ENCODE measurements at places on chromosomes 4 and X. TPM values are rescaled to one million over a fixed set of nuclear protein-coding genes. Genes with fewer than 3 reads are reported as not detected.

- no peak for DNase-seq
Observed at GRCh38 chr4:128364565-128364964, 77.0 kb upstream of the PGRMC2 start.

DNA sequence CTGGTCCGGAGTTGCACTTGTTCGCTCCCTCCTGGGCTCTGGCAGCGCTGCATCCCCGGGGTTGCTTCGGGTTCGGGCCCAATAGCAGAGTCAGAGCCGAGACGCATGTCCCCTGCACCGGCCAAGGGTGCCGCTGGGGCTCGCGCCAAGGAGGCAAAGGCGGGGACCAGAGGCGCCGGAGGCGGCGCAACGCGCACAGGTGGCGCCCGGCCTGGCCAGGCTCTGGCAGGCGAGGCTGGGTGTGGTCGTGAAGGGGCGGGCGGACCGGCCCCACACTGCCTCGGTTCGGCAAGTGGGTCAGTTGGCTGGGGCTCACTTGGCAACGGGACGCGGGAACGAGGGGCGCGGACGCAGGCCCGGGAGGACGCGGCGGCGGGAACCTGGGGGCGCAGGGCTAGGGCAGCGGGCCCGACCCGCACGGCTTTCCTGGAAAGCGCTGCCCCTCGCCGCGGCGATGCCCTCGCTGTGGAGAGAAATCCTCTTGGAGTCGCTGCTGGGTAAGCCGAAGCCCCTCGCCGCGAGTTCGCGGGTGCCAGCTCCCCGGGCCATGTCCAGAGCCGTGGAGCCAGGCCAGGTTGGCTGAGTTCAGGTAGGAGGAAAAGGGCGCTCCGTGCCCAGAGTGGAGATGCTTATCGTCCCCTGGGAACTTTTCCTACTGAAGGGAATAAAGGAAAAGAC, at the start of gene CWH43:
Gene CWH43, plus strand, starts transcription at position 300 of the 678 bp plus-strand sequence. Its CDS starts 155 bp downstream, at position 455.
- no peak for DNase-seq

GRCh38 chrX:116010939-116011338, 159.6 kb upstream of the AGTR2 start:
- DNase-seq = no peak

DNA sequence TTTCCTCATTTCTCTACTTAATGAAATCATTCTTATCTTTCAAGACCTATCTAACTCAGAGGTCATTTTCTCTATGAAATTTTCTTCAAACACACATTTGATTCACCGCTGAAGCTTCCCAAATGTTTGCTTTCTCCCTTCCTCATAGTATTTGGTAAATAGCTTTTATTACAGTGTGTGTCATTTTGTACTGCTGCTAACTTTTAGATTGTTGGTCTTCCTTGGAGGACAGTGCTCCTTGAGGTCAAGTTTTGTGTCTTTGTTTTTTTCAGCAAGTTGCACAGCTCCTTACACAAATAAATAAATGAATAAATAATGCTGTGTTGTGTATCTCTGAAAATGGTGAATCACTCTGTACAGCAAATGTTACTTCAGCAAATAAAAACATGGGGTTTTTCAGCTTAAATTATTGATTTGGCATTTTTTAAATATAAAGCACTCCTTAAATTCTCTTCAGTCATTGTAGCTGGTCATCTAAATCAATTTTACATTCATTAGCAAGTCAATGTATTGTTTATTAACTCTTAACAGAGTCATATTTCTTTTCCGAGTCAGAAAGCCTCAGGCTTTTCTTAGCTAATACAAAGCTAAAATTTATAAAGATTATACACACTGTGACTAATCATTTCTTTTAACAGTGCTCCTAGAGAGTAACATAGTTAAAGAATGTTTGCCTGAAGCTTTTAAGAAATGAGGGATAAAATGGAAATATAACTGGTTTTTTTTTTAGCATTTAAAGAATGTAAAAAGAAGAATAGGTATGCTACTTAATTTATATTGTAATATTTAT, 30.1 kb upstream of the MAD2L1 start:
- no peak for DNase-seq

- DNase-seq = no peak
Observed at GRCh38 chr4:151803246-151803645, 42.4 kb upstream of the GATB start.

DNA sequence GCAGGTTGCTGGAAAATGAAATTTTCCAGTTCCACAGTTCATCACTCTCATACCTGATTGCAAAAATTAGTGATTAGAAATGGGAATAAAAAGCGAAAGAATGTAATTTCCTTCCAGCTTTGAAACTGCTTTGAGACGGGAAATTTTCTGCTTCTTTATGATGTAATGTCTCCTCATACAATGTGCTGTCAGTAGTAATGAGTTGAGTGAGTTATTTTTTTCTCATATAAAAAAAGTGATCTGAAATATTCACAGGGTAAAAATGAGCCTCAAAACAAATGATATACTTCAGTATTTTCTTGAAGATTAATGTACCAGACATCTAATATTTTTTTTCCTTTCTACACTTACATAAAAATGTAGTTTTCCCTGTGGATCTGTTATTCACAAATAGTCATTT, 179.1 kb upstream of the FAT4 start:
- DNase-seq = no peak

GRCh38 chr4:99564921-99565320, 1.1 kb upstream of the TRMT10A start:
- DNase-seq = no peak

The CNGA1 gene
- total RNA-seq = not detected

DNA sequence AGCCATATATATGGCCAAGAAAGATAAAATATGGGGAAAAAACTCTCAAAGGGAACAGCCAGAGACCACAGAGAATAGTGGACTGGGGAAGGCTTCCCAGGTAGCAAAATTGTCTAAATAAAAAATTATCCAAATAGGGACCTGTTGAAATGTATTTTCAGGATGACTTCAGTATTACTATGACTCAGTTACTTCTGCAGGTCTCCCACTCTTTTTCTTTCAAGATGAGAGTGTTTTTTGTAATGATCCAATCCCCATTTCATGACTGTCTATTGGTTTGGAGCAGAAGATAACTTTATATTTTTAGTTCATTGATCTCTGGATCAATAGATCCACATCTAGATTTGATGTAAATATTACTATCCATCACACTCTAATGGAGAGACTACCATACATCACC, 372.1 kb upstream of the EMCN start:
- no peak for DNase-seq

DNA sequence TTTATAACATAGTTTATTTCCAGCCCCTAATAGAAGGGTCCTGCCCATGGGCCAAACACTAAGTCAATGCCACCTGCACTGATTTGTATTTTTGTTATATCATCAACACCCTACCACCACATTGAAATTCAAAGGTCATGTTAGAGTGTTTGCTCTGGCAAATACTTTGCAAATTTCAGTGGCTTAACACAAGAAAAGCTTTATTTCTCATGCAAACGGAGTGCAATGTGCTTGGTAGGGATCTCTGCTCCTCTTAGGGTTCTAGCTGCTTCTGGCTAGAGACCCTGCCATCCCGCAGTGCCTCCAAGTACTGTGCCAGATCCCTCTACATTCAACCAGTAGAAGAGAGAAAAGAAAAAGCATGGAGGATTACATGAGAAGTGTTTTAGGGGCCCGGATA, 230.8 kb upstream of the TET2 start:
- DNase-seq = no peak

GRCh38 chr4:183556947-183557346, 52.1 kb downstream of the ING2 start:
- DNase-seq = no peak

GRCh38 chr4:122329876-122330565, 48.8 kb upstream of the ADAD1 start:
- no peak for DNase-seq

DNA sequence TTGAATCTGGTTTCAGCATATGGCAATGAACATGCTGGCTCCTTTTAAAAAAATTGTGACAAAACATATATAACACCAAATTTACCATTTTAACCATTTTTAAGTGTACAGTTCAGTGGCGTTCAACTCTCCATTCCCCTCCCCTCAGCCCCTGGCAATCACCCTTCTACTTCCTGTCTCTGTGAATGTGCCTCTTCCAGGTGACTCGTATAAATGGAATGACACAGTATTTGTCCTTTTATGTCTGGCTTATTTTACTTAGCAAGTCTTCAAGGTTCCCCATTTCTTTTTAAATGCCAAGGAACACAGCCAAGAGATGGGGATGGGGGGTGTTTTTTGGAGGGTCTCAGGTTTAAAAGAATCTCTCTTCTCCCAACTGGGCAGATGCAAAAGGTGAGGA, 35.4 kb upstream of the BCLAF3 start:
- DNase-seq = peak; percentile 31

Data from Caki2 (cell line).